IMR-90 (cell line): ENCODE measurements at places on chromosomes 3 and 15. TPM values are rescaled to one million over a fixed set of nuclear protein-coding genes. Genes with fewer than 3 reads are reported as not detected.

GRIP2 gene
- polyA plus RNA-seq = 0.05 and 0.17 TPM in 2 replicates

HCN4 gene
- not detected in 2 replicates for polyA plus RNA-seq

MUC13 gene
- polyA plus RNA-seq = not detected in 2 replicates

PPCDC gene
- 16.3 and 17.1 TPM in 2 replicates for polyA plus RNA-seq

PLCB2 gene
- polyA plus RNA-seq = 0.87 and 1.4 TPM in 2 replicates

CLDN16 gene
- polyA plus RNA-seq = 0.09 and 0.22 TPM in 2 replicates

UROC1 gene
- polyA plus RNA-seq = not detected in 2 replicates

HTR3C gene
- polyA plus RNA-seq = not detected in 2 replicates

C3orf80 gene
- not detected in 2 replicates for polyA plus RNA-seq

SST gene
- polyA plus RNA-seq = not detected in 2 replicates

C3orf18 gene
- 10.6 and 10.9 TPM in 2 replicates for polyA plus RNA-seq

MYO5C gene
- polyA plus RNA-seq = 0.03 and 0.07 TPM in 2 replicates

SLC2A2 gene
- not detected in 2 replicates for polyA plus RNA-seq

FETUB gene
- polyA plus RNA-seq = not detected in 2 replicates

CPOX gene
- polyA plus RNA-seq = 17.9 and 19.4 TPM in 2 replicates

CCDC13 gene
- 0.19 TPM in 2 replicates for polyA plus RNA-seq

IL5RA gene
- not detected in 2 replicates for polyA plus RNA-seq

EFHB gene
- polyA plus RNA-seq = 0.30 and 1.0 TPM in 2 replicates

PPM1L gene
- 0.09 and 0.14 TPM in 2 replicates for polyA plus RNA-seq

SCN5A gene
- polyA plus RNA-seq = 1.9 and 2.1 TPM in 2 replicates

NDN gene
- 72.4 and 87.6 TPM in 2 replicates for polyA plus RNA-seq

WDR49 gene
- not detected in 2 replicates for polyA plus RNA-seq

LIPH gene
- polyA plus RNA-seq = 0.17 and 0.27 TPM in 2 replicates

ITIH1 gene
- polyA plus RNA-seq = not detected in 2 replicates

CASR gene
- polyA plus RNA-seq = not detected in 2 replicates

STARD5 gene
- 20.4 and 22.8 TPM in 2 replicates for polyA plus RNA-seq

CILP gene
- polyA plus RNA-seq = 0.01 and 0.02 TPM in 2 replicates

GTF2A2 gene
- polyA plus RNA-seq = 23.4 and 29.9 TPM in 2 replicates
